ENCODE measurements at places on chromosomes 3 and 15. TPM values are rescaled to one million over a fixed set of nuclear protein-coding genes. Genes with fewer than 3 reads are reported as not detected.

C2CD4A gene
- total RNA-seq = 0.12 TPM

DGKG gene
- total RNA-seq = 56.1 TPM

ACP3 gene
- total RNA-seq = 3.5 TPM

BOC gene
- 83.8 TPM for total RNA-seq

KLHL6 gene
- 1.9 TPM for total RNA-seq

GRCh38 chr3:169661361-169662131, 2.0 kb downstream of the MECOM start:
- peak; percentile 40 for ATAC-seq

- no peak for ATAC-seq
These were observed 207.0 kb downstream of the FOXP1 start for GRCh38 chr3:71376503-71376902.

- peak; percentile 43 for ATAC-seq
These were observed 10.0 kb downstream of the CRYGS start for GRCh38 chr3:186534113-186534669.

- no peak for ATAC-seq
These were observed 555.8 kb upstream of the IL12A start for GRCh38 chr3:159432682-159433340.

DNA sequence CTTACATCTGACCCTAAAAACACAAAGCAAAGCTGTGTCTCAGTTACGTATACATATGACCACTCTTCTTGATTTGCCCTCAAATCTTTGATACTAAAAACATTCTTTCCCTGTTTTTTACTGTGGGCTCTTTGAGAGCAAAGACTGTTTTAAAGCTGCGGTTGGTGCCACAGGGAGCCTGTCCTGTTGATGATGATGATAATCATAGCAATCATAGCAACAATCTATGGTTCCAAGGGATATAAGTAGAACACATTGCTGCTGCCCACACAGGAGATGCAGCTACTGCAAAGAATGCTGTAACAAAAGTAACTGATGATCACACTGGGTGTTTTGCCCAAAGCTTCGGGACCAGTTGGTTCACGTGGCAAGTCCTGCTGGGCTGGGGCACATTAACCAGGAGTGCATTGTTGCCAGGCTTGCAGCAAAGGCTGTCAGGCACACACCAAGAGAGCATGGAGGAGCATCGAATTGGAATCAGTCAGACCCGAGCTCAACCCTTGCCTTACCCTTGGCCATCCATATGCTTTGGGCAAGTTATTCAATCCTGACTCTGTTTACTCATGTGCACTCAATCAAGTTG, 131.4 kb upstream of the EIF1B start:
- no peak for ATAC-seq

GRCh38 chr3:155658671-155659261, 86.1 kb downstream of the PLCH1 start:
- no peak for ATAC-seq

GRCh38 chr3:49273825-49274532, 3.1 kb downstream of the C3orf62 start:
- ATAC-seq = no peak

DNA sequence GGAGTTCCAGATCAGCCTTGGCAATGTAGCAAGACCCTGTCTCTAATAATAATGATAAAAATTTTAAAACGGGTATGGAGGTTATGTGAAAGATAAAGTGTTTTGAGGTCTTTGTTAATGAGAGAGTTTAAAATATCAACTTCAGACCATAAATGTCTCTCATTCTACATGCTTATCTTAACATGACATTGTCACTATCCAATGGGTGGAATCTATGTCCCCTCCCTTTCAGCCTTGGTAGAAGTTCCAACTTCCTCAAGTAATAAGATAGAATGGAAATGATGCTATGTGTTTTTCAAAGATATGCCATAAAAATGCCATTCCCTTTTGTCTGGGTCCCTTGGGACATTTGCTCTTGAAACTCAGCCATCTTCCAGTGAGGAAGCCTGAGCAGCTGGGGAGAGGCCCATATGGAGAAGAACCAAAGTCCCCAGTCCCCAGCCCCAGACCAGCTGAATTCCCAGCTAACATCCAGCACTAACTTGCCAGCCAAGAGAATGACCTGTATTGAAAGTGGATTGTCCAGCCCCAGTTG, 17.0 kb downstream of the RPSA start:
- ATAC-seq = no peak
